ENCODE measurements at places on chromosomes 3 and 15. TPM values are rescaled to one million over a fixed set of nuclear protein-coding genes. Genes with fewer than 3 reads are reported as not detected.

- H3K27ac ChIP-seq = no peak overlapping the region
- H3K4me1 ChIP-seq = no peaks in the 10 kb centered on the region
- no peak overlapping the region for H3K4me3 ChIP-seq
Observed at GRCh38 chr15:63473007-63473748, 31.2 kb upstream of the USP3 start.

GRCh38 chr3:188421151-188421821 is 267.3 kb downstream of the LPP start:
- DNase-seq = no peak
- no peaks in the 10 kb centered on the region for H3K36me3 ChIP-seq

- H3K27me3 ChIP-seq = no peaks in the 10 kb centered on the region
- no peak overlapping the region for H3K27ac ChIP-seq
- DNase-seq = no peak
- no peaks in the 10 kb centered on the region for H3K36me3 ChIP-seq
- H3K4me1 ChIP-seq = no peaks in the 10 kb centered on the region
- no peak overlapping the region for H3K4me3 ChIP-seq
Observed at GRCh38 chr3:111351334-111351733, 190.7 kb upstream of the CD96 start.

DNA sequence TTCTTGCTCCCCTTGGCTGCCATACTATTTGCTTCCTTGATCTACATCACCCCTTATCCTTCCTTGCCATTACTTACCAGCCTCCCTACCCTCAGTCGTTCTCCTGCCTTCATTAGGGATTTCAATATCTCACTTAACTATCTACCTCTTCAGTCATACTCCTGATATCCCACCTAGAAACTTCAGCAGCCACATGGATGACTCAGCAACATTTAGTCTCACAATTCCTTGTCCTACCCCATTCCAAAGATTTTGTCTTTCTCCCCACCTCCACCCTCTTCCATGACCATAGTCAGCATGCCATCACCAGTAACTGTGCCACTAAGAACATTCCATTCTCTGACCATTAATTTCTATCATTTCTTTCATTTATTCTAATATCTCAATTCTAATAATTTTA is 18.4 kb downstream of the UPK1B start:
- no peaks in the 10 kb centered on the region for H3K36me3 ChIP-seq
- H3K4me1 ChIP-seq = no peaks in the 10 kb centered on the region
- DNase-seq = no peak
- H3K27ac ChIP-seq = no peak overlapping the region
- no peak overlapping the region for H3K4me3 ChIP-seq

DNA sequence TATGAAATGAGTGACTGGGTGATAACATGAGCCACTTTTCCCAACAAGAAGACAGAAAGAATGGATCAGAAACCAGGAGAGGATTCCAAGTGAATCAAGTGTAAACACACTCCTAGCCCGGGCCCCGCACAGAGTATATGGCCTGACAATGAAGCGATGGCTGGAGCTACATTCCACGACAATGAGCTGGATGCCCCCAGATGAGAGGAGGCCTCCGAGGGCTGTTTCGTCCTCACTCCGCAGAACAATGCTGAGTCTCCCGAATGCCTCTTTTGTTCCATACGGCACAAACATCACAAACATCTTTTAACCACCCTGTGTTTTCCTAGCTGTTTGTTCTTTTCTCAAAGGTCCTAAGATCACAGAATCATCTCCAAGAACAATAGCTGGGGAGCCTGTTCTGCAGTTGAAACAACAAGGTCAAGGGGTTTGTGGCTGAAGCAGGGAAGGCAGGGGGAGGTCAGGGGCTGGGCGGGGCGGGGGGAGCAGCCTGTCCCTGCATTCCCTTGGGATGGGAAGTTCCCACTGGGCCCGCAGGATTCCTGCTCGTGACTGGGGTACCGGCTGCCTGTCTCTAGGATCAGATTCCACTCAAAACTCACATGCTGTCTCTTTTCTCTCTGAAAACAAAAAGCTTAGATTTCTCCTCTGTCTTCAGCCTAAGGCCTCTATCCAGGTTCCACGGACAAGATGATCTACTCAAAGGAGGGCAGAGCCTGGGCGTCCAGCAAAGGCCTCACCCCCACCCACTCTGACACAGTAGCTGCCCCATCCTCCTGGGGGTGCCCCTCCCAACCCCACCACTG is 151.3 kb downstream of the XXYLT1 start:
- H3K27ac ChIP-seq = peak overlapping the region; percentile 66
- no peaks in the 10 kb centered on the region for H3K4me1 ChIP-seq
- H3K36me3 ChIP-seq = no peaks in the 10 kb centered on the region
- H3K27me3 ChIP-seq = no peaks in the 10 kb centered on the region
- DNase-seq = peak; percentile 64

Gene NLGN1
- 3.6 TPM for total RNA-seq

Gene BTLA
- 0.70 TPM for total RNA-seq

Gene USP13
- 19.0 TPM for total RNA-seq

Gene TERB2
- total RNA-seq = not detected

Gene CCK
- not detected for total RNA-seq

Data from uterus (tissue), 4 donors.